ENCODE measurements at places on chromosomes 16 and 17.

DNA sequence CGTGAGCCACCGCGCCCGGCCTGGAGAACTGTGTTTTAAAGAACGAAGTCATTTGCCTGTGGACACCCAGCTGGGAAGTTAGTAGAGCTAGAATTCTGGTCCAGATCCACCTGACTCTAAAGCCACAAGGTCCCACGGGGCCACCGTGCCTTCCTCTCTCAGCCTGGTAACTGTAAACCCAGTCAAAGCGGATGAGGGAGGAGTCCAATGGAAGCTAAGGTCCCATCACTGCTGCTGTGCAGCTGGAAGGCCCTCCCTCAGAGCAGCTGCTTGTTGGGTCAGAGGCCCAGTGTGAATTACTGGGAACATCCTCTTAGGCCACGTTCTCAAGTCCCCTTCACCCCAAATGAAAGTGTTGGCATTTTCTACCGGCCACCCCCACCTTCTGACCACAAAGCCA, 48.8 kb upstream of the CACNG5 start:
- DNase-seq, result no peak

- DNase-seq, result no peak
Observed at GRCh38 chr16:59259950-59260319, 525.8 kb upstream of the GOT2 start.

GRCh38 chr17:3002538-3003295, 60.7 kb downstream of the OR1D5 start:
- DNase-seq, result no peak

GRCh38 chr16:53817812-53818550, 114.0 kb downstream of the FTO start:
- DNase-seq, result no peak

DNA sequence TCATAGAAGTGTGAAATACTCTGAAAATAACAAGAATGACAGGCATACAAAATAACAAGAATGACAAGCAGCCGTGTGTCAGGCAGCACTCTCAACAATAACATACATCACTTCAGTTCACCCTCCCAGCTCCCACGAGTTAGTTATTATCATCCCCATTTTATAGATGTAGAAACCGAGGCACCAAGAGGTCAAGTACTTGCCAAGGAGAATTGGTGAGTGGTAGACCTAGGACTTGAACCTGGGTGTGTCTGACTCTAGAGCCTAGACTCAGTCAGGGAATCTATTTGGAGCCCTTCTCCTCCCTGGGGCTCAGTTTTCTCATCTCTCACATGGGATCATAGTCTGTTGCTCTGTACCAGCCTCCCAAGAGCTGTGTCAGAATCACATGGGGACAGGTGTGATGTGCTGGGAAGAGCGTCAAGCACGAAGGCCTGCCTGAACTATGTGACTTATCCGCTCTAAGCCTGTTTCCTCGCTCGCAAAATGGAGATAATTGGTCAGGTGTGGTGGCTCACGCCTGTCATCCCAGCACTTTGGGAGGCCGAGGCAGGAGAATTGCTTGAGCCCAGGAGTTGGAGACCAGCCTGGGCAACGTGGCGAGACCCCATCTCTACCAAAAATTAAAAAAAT, 19.4 kb upstream of the PHOSPHO1 start:
- DNase-seq, result no peak

DNA sequence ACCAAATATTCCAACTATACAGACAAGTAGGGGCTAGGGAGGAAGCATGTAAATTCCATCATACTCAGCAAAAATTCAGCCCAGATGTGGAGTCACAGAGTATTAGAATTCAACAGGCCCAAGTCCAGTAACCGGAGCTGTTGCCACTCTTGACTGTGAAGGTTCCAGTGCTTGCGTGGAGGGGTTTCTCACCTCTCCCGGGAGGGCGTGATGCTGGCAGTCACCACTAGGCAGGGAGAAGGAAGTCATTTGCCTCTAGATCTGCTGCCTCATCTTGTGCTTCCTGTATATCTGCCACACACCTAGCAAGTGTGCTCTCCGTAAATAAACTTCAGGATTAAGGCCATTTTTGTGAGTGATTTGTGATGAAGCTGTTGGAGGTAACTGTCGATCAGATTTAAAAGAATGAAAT, 1.0 kb upstream of the CKLF start:
- peak; percentile 26 for DNase-seq
